Stimulated activated CD8-positive, alpha-beta memory T cell treated with anti-CD3 and anti-CD28 coated beads, Interleukin-15, amount 100 ng/mL, for 48 hours (primary cell): ENCODE measurements at places on chromosomes 6 and 20.

GRCh38 chr6:34947561-34947960, 58.5 kb downstream of the ANKS1A start:
- DNase-seq, result no peak

DNA sequence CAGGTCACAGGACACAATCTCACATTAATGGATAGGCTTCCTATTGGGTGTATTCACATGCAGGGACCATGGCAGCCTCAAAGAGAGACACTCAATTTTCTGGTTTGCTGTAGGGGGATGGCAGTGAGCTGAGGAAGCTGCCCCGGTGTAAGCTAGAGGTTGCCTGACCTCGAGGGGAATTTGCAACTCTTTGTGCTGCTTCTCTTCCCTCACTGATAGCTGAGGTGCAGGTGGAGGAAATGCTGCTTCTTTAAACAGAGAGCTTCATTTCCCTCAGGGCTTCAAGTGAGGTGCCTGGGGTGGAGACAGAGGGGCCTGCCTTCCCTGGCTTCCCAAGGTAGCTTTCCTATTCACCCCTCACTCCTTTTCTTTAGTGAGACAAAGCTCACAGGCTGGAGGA, 151.9 kb downstream of the CD83 start:
- DNase-seq, result no peak

GRCh38 chr20:17470521-17470920, 60.7 kb downstream of the BFSP1 start:
- DNase-seq, result no peak

GRCh38 chr6:103062136-103062535, 1668.6 kb downstream of the GRIK2 start:
- no peak for DNase-seq

GRCh38 chr6:35173427-35174087, 32.4 kb upstream of the TCP11 start:
- no peak for DNase-seq
